ENCODE measurements at places on chromosomes 3 and 15.

DNA sequence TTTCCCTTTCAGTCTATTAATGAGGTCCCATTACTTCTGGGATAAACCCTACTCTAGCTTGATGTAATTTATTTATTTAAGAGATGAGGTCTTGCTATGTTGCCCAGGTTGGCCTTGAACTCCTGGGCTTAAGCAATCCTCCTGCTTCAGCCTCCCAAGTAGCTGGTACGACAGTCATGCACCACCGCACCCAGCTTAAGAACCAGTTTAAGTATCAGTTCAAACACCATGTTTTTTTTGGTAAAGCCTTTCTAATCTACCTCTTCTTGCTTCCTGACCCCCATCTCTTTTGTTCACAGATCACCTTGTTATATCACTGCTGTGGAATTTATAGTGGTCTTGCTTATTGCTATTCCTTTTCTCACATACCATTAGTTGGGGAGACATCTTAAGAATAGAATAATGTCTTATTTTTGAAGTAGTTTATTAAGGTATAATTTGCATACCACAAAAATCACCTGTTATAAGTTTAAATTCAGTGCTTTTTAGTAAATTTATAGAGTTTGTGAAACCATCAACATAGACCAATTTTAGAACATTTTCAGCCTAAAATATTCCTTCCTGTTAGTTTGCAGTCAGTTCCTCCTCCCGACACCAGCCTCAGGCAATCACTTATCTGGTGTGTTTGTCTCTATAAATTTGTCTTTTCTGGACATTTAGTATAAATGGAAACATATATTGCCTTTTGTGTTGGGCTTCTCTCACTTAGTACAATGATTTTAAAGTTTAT is 257.9 kb downstream of the PDCD6IP start:
- no peak for DNase-seq

- no peak for DNase-seq
Measured at GRCh38 chr15:38882221-38882620, 317.6 kb upstream of the RASGRP1 start.

- DNase-seq = no peak
Measured at GRCh38 chr3:69646287-69647067, 92.8 kb upstream of the MITF start.

GRCh38 chr3:32447865-32448400 is 54.7 kb downstream of the CMTM6 start:
- DNase-seq = no peak

GRCh38 chr3:24037971-24038370 is 92.9 kb downstream of the NR1D2 start:
- no peak for DNase-seq

DNA sequence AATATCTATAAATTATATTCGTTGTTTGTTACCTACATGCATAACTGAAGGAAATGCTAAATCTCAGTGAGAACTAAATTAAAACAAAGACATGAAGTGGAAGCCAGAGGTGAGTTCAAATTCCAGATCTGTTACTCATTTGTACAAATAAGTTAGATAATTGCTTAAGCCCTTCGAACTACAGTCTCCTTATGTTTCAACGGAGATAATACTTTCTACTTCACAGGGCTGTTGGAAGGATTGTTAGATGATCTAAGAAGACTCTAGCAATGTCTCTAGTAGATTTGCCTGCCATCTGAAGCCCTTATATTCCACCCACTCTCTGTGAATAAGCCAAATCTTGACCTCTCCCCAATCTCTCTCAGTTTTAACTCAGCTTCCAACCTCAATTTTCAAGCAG is 125.8 kb downstream of the P2RY1 start:
- DNase-seq = no peak

DNA sequence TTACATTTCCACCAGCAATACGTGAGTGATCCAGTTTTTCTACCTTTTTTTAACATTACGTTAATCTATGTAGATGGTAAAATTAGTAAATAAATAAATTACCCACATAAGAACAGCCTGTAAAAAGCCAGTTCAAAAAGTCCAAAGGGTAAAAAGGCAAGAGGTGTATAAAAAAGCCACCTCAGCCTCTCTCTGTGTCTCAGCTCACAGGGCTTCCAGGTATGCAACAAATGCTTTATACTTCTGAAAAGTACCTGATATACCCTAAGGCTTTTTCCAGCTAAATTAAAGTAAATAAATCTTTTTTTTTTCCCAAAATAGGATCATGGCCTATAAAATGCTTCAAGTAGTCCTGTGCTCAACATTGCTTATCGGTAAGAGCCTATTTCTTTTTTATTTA is at the start of gene C3orf85:
C3orf85 (plus strand) TSS at position 197 of the 400 bp plus-strand sequence; CDS start at position 326, 129 bp downstream.
- no peak for DNase-seq

GRCh38 chr3:150130404-150131100 is 159.9 kb upstream of the PFN2 start:
- DNase-seq = no peak

- no peak for DNase-seq
Measured at GRCh38 chr3:145678401-145678800, 482.6 kb downstream of the PLOD2 start.

DNA sequence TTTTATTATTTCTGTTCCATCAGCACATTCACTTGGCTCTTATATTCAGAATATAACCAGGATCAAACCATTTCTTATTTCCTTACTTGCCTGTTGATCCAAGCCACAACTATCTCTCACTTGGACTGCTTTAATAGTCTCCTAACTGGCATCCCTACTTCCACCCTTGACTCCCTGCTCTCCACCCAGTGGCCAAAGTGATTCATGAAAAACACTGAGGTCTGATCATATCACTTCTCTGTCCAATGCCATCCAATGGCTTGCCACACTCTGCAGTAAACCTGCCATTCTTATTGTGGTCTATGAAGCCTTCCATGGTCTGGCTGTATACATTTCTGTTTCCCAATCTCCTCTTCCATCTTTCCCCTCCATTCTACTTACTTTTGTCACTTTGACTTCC is 576.1 kb downstream of the PDCD6IP start:
- no peak for DNase-seq

DNA sequence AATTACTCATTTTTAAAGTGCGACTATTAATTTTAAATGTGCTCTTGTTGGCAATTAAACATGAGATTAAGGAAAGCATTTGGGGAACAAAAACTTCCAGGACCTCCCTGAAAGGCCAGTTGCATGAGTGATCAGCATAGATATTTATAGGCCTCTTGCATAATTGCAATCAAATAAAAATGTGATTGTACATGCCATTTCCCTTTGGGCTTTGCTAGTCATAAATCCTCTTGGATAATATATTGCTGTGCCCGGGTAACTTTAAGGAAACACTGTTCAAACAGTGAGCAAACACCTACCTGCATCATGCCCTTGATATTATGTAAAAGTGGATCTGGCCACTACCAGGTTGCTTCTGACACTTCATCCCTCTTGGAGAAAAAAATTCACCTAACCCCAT is 239.1 kb downstream of the MCTP2 start:
- DNase-seq = no peak
